RPMI7951 (cell line): ENCODE measurements at places on chromosomes 11 and 22.

- no peak for DNase-seq
Measured at GRCh38 chr11:69353696-69354544, 60.0 kb downstream of the MYEOV start.

GRCh38 chr11:61113201-61113600, 10.9 kb downstream of the CD5 start:
- DNase-seq = no peak

GRCh38 chr11:1230456-1231395, 7.9 kb downstream of the MUC5B start:
- no peak for DNase-seq

- peak; percentile 43 for DNase-seq
Measured at GRCh38 chr11:130070109-130070845, 583 bp downstream of the APLP2 start.

GRCh38 chr11:39374963-39375698, 2084.3 kb downstream of the LRRC4C start:
- DNase-seq = peak; percentile 12

GRCh38 chr11:124756033-124756752, 4.1 kb upstream of the VSIG2 start:
- DNase-seq = no peak

DNA sequence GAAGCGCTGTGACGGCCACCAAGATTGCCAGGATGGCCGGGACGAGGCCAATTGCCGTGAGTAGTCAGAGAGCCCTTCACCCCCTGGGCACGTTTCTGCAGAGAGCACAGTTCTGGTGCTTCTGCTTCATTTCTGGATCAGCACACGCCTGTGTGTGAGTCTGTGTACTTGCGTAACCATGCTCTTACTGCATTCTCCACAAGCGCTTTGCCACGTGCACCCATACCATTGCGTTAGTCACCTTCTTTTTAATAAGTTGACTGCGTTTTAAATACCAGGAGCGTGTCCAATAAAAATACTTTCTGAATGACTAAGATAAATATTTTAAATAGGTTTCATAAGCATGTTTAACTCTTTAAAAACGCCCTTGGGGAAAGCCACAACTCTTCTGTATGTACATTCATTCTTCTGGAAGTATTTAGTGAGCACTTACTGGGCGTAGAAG, 143.0 kb upstream of the SORL1-AS1 start:
- peak; percentile 96 for DNase-seq

DNA sequence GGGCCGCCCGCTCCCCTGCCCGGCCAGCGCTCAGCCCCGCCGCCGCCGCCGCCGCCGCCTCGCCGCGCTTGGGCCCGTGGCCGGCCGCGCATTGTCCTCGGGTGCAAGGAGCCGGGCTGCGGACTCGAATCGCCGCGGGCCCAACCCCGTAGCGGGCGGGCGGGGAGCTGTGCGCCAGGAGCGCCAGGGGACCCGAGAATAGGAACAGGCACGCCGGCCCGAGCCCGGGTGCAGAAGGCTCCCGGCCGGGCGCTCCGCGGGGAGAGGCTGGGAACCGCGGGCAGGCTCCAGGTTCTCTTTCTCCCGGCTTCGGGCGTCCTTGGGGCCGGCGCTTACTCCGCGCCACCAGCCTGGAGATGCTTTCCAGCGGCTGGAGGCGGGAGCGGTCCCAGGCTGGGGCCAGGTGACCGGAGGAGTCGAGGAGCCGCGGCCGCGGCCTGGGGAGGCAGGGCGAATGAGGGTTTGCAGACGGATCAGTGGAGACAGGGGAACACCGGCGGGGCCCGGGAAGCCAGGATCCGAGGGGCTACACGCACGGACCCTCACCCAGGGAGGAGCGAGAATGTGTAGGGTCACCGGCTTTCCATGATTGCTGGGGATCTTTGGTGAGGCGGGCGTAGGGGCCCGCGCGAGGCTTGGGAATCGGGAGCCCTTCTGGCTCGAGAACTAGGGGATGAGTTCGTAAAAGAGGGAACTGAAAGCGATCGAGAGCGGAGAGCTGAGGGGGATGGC, 726 bp downstream of the PKNOX2 start:
- peak; percentile 44 for DNase-seq

- DNase-seq = peak; percentile 82
Measured at GRCh38 chr22:32754413-32755041, 47.0 kb upstream of the TIMP3 start.

- DNase-seq = no peak
Measured at GRCh38 chr11:108144615-108145014, 23.2 kb downstream of the ACAT1 start.

DNA sequence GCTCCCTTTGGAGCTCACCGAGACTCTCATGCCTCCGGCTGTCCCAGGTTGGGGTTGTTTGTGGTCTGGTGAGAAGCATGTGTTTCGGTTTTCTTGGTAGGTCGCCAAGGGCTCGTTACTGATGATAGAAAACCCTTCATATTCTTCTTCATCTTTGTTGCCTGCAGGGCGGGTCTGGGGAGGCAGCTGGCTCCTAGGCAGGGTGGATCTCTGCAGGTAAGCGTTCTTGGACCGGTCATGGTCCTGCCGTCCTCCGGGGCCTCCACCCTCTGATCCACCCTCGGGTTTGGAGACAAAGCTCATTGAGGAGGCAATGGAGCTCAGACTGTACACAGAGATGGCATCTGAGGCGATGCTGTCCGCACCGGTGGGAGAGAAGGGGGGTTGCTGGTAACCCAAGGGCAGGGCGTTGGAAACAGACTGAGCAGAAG, 64.3 kb upstream of the PITPNB start:
- no peak for DNase-seq

- no peak for DNase-seq
Measured at GRCh38 chr22:50081426-50082196, 3.6 kb downstream of the MLC1 start.

GRCh38 chr11:65610404-65610803, 3.6 kb downstream of the MAP3K11 start:
- no peak for DNase-seq

DNA sequence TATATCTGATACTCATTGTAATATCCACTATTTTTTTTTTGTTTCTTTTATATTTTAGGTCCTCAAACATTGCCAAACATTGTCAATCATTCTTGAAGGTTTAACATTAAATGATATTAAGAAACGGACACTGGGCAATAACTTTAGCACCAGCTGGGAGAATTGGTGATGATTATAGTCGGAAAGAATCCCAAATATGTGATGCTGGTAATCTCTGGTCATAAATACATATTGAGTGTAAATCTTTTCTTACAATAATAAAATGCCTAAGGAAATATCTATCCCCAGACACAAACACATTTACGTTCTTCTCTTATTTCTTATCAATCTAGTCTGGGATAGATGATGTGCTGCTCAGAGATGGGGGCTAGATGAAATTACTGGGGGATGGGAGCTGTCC, 25.2 kb downstream of the OR51E2 start:
- no peak for DNase-seq

DNA sequence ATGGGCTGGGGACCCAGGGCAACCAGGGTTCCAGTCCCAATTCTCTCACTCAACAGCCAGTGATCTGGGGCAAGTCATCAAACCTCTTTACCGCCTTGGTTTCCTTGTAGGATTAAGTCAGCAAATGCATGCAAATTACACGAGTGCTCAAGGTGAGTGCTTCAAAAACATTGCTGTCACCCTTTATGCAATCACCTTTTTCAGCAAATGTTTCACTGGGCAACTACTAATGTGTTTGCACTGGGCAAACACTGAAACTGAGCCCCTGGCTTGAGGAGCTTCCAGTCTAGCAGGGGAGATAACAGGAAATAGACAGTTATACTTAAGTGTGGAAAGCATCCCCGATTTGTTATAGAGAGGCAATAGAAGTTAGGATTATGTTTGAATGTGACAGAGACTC, 37.7 kb upstream of the DMC1 start:
- no peak for DNase-seq

DNA sequence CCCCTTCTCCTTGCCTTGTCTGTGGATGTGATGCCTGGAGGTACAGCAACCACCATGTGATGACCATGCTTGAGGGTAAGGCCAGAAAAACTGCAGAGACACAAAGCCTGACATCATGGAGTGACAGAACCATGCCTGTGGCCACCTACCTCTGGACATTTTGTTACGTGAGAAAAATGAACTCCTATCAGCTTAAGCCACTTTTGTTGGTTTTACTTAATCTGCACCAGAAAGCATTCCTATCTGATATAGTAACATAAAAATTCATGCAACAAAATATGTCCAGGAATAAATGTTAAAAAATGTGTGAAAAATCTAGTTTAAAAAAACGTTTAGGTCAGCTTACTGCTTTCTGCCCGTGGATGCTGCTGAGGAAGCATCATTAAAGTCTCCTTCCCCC, 42.6 kb upstream of the P4HA3 start:
- no peak for DNase-seq

DNA sequence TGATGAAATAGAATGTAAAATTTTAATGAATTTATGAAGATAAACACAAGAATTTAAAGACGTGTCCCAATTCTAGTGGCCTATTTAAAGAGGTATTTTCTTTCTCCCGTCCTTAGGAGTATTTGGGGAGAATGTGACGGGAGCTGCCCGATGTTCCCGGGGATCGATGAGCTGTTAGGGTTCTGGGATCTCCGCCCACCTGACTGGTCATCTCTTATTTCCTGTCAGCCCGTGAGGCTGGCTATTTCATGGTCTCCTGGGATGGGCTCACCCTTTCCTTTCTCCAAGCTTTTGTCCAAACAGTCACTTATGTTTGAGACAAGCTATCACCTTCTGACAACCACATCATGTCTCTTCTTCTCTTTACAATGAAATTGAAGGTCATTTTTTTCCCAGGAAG, 16.9 kb upstream of the CLMP start:
- peak; percentile 39 for DNase-seq

DNA sequence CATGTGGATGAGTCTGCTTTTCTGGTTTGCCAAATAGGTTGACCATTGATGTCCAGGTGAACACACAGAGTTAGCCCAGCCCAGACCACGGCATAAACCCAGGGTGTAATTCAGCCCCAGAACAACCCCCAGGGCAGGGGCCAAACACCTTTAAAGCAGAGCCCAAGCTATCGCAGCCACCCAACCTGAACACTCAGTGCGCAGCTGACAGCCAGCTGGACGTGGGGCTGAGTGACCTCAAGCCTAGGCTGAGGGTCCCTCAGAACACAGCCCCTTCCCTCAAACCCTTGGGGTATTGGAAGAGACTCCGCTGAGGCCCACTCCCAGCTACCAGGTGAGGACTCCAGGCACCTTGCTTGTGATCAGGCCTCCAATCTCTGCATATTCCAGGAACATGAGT, 161.5 kb upstream of the NECTIN1 start:
- DNase-seq = no peak

GRCh38 chr11:75421035-75421602, 11.9 kb downstream of the KLHL35 start:
- no peak for DNase-seq

GRCh38 chr11:33691066-33691864, 9.4 kb downstream of the C11orf91 start:
- DNase-seq = no peak

DNA sequence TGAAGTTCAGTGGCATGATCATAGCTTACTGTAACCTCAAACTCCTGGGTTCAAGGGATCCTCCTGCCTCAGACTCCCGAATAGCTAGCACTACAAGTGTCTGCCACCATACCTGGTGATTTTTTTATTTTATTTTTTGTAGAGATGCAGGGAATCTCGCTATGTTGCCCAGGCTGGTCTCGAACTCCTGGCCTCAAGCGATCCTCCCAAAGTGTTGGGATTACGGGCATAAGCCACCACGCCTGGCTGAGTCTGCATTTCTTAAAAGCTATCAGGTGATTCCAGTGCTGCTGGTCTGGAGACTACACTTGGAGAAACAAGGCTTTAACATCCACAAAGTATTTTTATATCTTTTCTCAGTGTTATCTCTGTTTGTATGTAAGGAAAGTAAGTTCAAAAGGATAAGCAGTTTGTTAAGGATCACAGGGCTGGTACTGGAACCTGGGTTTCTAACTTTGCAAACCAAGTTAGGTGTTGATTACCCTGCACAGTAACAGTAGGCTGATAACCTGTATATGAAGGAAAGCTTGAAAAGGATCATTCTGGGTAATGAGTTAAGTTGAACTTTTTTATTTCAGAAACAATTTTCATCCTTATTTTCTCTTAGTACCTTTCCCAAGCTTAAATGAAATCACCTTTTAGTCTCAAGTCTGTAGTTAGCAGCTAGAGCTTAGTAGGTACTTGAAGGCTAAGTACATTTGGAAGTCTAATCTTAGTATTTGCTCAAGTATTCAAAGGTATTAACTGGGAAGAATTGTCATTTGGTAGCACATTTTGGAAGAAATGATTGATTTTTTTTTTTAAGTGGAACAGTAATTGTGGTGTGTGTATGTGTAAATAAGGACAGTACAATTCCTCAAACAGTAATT, 12.5 kb downstream of the ACER3 start:
- DNase-seq = no peak

GRCh38 chr22:23639661-23640060, 7.5 kb upstream of the DRICH1 start:
- no peak for DNase-seq

DNA sequence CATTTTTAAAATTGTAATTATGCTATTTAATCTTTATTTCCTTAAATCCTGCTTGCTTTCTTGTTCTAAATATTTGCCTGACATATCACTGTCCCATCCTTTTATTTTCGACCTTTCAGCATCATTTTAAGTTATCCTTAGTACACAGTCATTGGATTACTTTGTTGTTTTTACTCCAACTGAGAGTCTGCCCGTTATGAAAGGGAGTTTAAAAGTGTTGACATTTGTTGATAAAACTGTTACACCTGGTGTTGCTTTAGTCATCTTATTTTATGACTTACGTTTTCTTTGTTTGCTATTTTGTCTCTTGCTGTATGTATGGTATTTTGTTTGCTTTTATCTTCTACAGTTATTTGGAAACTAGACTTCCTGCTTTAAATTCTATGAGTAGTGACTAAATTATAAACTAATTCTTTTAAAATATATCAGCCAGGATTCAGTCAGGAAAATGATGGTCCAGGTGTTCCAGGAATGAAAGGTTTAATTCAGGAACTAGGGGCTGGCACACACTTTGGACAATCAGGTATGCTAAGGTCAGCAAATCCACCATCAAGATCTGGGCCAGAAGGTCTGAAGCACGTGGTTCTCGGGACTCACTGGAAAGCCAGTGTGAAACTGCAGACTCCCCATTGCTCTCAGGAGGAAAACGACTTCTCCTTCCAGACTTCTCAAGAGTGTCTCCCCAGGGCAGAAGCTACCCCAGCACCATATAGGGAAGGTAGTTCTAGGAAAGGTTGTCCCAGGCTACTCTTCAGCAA, 86.0 kb downstream of the RASSF10 start:
- DNase-seq = no peak
